ENCODE measurements at places on chromosomes 5 and 9. TPM values are rescaled to one million over a fixed set of nuclear protein-coding genes. Genes with fewer than 3 reads are reported as not detected.

HTR4 gene
- total RNA-seq = not detected

- peak overlapping the region; percentile 73 for H3K4me3 ChIP-seq
- no peaks in the 10 kb centered on the region for H3K27me3 ChIP-seq
- DNase-seq = no peak
- no peaks in the 10 kb centered on the region for H3K36me3 ChIP-seq
- peaks cover 4% of the 10 kb centered on the region for H3K4me1 ChIP-seq
Observed at GRCh38 chr5:77492653-77493000, 511 bp upstream of the WDR41 start.

KCNMB1 gene
- total RNA-seq = 0.07 TPM

DNA sequence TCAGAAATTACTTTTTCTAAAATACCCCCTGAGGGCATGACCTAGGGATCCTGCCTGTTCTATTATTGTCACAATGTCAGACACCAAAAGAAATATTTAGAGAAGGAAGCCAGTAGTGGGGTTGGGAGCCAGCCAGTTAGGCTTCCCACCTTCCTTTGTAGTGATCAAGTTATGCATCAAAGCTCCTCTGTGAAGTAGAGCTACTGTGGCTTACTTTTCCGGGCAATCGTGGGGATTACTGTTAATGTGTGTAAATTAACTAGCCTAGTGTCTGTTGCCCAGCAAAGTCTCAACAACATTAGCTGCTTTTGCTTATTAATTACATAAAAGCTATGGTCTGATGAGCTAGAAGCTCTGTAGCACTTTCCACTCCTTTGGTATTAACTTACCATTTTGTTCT lies 109.0 kb upstream of the PCAT7 start:
- DNase-seq = no peak
- peaks cover 35% of the 10 kb centered on the region for H3K36me3 ChIP-seq
- H3K27ac ChIP-seq = no peak overlapping the region
- no peaks in the 10 kb centered on the region for H3K4me1 ChIP-seq
- no peak overlapping the region for H3K4me3 ChIP-seq
- no peaks in the 10 kb centered on the region for H3K27me3 ChIP-seq

DNA sequence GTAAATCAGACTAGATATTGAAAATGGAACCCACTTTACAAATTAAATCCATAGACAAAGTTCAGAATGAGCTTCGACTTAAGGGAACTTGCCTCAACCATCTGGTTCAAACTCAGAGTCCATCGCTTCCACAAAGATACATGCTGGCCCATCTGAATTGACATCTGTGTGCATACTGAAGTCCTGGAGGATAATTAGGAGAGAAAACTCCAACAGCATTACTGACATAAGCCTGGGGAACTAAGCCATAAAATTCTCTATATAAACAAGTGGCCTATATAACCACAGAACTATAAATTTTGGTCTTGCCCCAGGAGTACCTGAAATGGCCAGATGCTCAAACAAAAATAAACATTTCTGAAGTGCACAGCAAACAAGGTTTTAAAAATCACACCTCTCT lies 94.4 kb downstream of the IZUMO3 start:
- no peak for DNase-seq
- no peak overlapping the region for H3K4me3 ChIP-seq
- no peaks in the 10 kb centered on the region for H3K27me3 ChIP-seq
- no peaks in the 10 kb centered on the region for H3K4me1 ChIP-seq

GRCh38 chr9:27054841-27055240 lies 49.4 kb upstream of the LRRC19 start:
- H3K27me3 ChIP-seq = no peaks in the 10 kb centered on the region
- no peaks in the 10 kb centered on the region for H3K36me3 ChIP-seq
- DNase-seq = no peak
- H3K27ac ChIP-seq = no peak overlapping the region

- H3K27ac ChIP-seq = no peak overlapping the region
- no peak overlapping the region for H3K4me3 ChIP-seq
- DNase-seq = no peak
- no peaks in the 10 kb centered on the region for H3K36me3 ChIP-seq
- no peaks in the 10 kb centered on the region for H3K4me1 ChIP-seq
- H3K27me3 ChIP-seq = no peaks in the 10 kb centered on the region
Observed at GRCh38 chr9:4084435-4084818, 215.4 kb downstream of the GLIS3 start.

DNA sequence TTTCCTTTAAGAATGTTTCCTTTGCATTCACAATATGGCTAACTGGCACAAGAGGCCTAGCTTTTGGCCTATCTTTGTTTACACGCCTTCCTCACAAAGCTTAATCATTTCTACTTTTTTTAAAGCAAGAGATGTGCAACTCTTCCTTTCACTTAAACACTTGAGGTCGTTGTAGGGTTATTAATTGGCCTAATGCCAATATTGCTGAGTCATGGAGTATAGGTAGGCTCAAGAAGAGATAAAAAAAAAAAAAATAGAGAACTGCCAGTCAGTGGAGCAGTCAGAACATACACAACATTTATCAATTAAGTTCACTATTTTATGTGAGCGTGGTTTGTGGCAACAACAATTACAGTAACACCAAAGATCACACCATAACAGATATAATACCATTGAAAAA lies 5.9 kb downstream of the FKBP15 start:
- peaks cover 19% of the 10 kb centered on the region for H3K4me1 ChIP-seq
- DNase-seq = no peak
- H3K36me3 ChIP-seq = peaks cover 8% of the 10 kb centered on the region
- peak overlapping the region; percentile 2 for H3K27ac ChIP-seq

SCGB3A1 gene
- not detected for total RNA-seq

DNA sequence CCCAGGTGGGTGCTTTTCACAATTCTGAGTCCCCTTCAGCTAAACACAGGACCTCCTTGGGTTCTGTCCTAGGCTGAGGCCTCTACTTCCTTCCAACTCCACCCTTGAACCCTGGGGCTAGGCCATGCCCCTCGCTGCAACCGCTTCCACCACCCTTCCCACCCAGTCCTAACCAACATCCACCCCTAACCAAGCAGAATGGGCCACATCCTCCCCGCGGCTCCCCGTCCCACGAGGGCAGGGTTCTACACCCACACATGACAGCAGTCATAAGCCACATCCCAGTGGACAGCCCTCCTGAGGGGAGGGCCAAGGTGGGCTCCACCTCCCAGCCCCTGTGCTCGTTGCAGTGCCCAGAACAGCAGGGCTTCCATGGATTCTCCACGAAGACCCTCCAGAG lies 65.8 kb downstream of the SHB start:
- no peak overlapping the region for H3K4me3 ChIP-seq
- H3K4me1 ChIP-seq = peaks cover 2% of the 10 kb centered on the region
- no peaks in the 10 kb centered on the region for H3K36me3 ChIP-seq
- DNase-seq = no peak

KIF4B gene
- 0.10 TPM for total RNA-seq

- peaks cover 61% of the 10 kb centered on the region for H3K4me1 ChIP-seq
- H3K27me3 ChIP-seq = no peaks in the 10 kb centered on the region
- H3K36me3 ChIP-seq = no peaks in the 10 kb centered on the region
Observed at GRCh38 chr9:133137451-133138231, 16.6 kb upstream of the RALGDS start.

ENTREP1 gene
- total RNA-seq = 12.8 TPM

- H3K27ac ChIP-seq = no peak overlapping the region
- no peaks in the 10 kb centered on the region for H3K4me1 ChIP-seq
- H3K4me3 ChIP-seq = no peak overlapping the region
Observed at GRCh38 chr9:1125741-1126140, 75.6 kb downstream of the DMRT2 start.

PCDHA2 gene
- 0.12 TPM for total RNA-seq

Measured in gastrocnemius medialis (tissue), 4 donors.